Activated naive CD4-positive, alpha-beta T cell (primary cell): ENCODE measurements at places on chromosomes 5 and 9.

- no peak for DNase-seq
Measured at GRCh38 chr5:149546974-149547373, 4.3 kb downstream of the CSNK1A1 start.

DNA sequence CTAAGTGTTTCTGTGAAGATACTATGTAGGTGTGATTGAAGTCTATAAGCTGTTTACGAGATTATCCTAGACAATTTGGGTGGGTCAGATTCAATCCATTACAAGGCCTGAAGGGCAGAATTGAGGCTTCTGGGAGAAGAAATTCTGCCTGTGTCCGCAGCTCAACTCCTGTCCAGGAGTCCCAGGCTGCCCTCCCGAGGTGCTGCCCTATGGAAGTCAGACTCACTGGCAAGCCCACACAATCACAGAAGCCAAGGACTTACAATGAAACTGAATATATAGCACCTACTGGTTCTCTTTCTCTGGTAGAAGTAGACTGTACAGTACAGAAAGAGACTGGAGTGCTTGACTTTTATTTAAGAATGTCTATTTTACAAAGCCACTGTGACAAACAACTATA lies 74.5 kb downstream of the EPB41L4A start:
- no peak for DNase-seq

DNA sequence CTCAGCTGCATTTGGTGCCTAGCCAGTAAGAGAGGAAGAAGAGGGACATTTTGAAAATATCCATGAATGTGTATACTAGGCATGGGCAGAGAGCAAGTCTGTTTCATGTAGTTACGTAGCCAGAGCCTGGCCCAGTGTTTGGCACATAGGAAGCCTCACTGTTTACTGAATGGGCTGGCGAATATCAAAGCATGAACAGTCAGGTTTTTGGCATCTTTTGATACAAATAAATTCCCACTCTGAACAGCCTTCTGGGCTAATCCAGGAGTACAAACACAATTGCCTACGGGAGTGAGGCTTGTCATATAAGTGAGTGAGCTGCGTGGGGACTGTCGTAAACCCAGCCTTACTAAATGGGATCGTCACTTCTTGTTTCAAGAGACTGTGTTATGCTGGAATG lies 253.1 kb upstream of the PANK3 start:
- DNase-seq = no peak

GRCh38 chr5:580436-580835 lies 31.7 kb upstream of the CEP72 start:
- no peak for DNase-seq

DNA sequence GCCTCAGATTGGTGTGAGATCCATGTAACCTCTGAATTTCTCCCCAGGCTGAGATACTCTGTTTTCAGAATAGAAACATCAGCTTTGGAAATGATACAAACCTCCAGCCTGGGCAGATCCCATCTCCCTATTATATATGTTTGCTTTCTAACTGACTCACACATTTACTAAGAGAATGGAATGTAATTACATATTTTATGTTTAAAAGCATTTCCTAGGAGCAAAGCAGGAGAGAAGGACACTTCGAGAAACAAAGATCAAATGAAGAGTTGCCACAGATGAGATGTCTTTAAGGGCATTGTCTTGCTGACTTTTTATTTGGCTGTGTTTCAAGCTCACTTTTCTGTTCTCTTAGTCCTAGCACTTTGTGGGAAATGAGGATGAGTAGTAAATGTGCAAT lies 96.3 kb downstream of the CDH18 start:
- DNase-seq = no peak

GRCh38 chr5:69007726-69008368 lies 86.0 kb upstream of the SLC30A5 start:
- DNase-seq = peak; percentile 55

DNA sequence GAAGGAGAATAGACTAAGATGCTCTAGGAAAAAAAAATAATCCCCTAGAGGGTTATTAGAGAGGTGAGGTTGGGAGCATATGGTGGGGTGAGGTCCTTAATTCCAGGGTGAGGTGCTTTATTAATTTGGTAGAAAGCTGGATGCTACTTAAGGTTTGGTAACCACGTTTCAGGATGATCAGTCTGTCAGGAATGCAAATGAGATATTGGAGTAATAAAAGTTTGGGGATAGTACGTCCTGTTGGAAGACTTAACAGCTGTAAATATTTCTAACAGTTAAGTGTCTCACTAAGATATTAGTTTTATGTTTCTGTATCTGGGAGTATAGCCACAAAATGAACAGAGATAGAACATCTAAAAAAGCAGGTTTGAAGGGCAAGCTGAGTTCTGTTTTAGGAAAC lies 578.9 kb downstream of the CETN3 start:
- DNase-seq = no peak

DNA sequence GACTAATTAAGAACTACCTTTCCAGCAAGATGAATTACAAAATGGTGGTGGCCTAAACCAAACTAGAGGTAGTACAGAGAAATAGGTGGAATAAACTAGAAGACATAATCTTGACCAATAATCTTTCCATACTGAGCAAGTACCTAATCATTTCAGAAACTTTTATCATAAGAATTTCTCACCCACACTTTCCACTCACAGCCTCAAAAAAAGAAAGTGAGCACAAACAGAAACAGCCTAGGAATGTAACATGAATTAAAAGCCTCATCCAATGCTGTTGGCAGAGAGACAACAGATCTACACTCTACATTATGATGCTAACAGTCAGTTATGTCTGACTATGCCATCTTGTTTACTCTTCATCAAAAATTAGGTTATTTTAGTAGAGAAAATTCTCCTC lies 1.3 kb downstream of the RNF38 start:
- no peak for DNase-seq

DNA sequence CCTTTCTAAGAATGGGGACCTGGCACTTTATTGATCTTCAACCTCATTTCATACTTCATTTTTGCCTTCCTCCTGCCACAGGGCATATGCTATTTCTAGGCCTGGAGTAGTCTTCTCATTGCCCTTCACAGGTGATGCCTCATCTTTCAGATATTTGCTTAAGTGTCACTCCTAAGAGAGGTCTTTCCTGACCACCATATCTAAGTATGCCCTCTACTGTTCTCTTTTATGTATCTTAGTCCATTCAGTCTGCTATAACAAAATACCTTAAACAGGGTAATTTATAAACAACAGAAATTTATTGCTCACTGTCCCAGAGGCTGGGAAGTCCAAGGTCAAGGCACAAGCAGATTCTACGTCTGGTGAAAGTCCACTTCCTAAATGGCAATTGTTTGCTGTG lies 99.1 kb downstream of the ADAMTS6 start:
- DNase-seq = no peak

- no peak for DNase-seq
Measured at GRCh38 chr5:68182534-68182933, 33.0 kb upstream of the PIK3R1 start.

- no peak for DNase-seq
Measured at GRCh38 chr9:37283730-37284325, 138.7 kb upstream of the GRHPR start.

DNA sequence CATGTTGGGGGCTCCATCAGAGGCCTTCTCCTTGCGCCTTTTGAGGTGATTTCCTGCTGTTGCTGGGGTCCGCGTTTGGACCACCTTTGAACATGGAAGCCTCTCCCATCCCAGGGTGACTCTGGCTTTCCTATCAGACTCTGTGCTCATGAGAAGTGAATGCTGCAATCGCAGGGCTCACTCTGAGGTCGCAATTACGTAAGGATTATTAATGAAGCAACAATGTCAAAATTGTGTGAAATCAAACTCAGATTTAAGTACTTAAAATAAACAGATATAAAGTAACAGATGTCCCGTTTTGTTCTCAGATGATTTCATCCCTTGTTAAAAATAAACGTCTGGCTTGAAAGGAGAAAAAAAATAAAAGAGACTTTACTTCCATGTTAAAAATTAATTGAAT lies 634.2 kb downstream of the BNC2 start:
- DNase-seq = no peak

DNA sequence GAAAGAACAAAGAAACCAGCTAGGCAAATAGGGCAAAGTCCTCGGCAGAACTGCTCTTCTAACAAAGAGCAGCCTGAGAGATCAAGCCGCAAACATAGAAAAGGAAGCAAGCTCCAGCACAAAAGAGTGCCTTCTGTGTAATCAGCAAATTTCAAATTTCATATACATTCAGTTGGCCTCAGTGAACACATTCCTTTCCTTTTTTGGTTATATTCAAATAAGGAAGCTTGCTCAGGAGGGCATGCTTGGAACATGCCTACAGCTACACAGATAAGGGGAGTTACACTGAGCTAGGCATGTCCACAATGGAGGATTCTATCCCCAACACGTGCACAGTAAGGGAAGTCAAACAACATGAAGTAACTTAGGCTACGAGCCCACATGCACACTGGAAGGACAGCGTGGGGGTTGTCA lies 23.4 kb downstream of the IL33 start:
- no peak for DNase-seq

DNA sequence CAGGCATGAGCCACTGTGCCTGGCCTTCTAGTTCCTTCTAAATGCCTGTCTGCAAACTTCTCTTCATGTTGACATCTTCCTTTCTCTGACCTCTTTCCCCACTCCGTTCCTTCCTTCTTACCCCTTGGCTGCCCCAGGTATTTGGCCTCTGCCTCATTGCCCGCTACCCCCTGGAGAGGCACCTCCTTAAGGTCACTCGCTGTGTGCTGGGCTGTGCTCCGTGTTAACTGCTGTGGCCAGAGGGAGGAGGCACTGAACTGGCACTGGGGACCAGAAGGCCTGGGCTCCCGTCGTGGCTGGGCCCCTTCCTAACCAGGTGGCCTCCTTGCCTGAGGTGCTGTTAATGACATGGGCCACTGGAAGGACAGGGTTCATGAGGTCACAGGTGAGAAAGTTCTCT lies 39.4 kb downstream of the LAMC3 start:
- DNase-seq = no peak

- DNase-seq = no peak
Measured at GRCh38 chr5:93829346-93829745, 87.9 kb upstream of the POU5F2 start.

DNA sequence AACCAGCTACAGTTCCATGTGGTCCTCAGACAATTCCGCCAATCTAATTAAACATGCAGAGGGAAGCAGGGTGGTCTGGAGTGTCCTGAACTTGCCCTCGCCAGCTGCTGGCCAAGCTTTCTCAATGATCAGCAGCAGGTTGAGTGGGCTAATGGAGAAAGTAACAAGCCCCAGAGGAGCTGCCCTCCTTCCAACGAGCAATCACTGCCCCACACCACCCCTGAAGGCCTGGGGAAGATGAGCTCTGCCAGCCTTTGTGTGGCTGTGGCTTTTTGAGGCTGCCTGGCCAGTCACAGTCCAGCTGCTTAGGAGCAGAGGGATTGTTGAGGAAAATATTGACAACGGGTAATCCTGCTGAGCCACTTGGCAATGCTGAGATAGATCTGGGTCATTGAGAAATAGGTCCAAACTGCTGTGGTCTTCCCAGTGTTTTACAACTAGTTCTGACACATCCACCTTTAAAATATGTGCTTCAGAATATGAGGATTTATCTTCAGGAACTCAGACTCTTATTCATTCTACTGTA lies 107.3 kb downstream of the CD180 start:
- no peak for DNase-seq

DNA sequence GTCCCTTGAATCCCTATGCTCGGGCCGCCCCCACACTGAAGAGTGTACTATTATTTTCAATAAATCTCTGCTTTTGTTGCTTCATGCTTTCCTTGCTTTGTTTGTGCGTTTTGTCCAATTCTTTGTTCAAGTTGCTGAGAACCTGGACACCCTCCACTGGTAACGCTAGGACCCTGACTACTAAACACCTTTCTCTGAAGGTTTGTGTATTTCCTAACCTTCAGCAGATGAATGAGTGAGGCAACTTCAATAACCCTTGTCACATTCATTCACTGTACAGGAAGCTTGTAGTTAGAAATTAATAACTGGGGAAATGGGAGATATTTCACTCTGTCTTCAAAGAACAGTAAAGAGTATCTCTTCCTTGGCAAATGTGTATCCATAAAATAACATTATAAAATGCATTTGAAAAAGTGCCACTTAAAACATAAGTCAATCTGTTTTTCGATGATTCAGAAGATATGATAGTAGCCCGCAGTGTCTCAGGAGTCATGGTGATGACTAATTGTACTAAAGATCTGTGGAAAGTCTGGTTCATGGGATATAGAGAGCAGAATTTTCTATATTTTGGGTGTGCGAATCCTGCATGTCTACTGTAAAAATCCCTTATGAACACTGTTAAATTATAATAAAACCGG lies 43.2 kb upstream of the ANKH start:
- DNase-seq = no peak

GRCh38 chr5:7213525-7213924 lies 182.4 kb upstream of the ADCY2 start:
- no peak for DNase-seq

DNA sequence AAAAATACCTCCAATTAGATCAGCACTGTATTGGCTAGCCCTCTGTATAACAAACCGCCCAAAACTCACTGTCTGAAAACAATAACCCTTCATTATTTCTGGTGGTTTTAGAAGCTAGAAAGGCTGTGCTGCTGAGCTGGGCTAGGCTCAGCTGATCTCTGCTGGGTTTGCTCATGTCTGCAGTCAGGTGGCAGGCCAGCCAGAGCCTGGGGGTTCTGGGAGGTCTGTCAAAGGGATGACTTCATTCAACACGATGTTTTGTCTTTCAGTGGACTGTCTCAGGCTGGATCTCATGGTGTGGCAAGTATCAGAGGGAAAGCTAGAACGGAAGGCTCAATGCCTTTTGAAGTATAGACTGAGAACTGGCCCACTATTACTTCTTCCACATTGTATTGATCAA lies 335.1 kb upstream of the DMAC1 start:
- no peak for DNase-seq

DNA sequence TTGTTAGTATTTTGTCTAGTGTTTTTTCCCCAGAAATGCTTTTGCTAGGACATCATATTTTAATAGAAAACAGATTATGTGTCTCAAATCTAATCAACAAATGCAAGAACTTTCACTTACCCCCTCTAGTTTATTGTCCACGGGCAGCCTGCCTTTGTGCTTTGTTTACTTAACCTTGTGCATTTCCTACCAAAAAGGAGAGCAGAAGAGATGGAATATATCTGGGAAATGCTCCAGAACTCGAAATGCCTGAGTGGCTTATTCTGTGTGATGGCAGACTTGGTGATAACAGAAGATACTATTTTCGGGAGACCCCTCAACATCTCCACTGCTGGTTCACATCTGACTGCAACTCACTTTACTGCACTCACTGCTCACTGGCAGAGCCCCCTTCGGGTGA lies 33.3 kb upstream of the SPDL1 start:
- no peak for DNase-seq

- no peak for DNase-seq
Measured at GRCh38 chr5:151970885-151971284, 46.2 kb upstream of the GLRA1 start.

- no peak for DNase-seq
Measured at GRCh38 chr5:132491368-132492364, 1.1 kb upstream of the IRF1 start.

DNA sequence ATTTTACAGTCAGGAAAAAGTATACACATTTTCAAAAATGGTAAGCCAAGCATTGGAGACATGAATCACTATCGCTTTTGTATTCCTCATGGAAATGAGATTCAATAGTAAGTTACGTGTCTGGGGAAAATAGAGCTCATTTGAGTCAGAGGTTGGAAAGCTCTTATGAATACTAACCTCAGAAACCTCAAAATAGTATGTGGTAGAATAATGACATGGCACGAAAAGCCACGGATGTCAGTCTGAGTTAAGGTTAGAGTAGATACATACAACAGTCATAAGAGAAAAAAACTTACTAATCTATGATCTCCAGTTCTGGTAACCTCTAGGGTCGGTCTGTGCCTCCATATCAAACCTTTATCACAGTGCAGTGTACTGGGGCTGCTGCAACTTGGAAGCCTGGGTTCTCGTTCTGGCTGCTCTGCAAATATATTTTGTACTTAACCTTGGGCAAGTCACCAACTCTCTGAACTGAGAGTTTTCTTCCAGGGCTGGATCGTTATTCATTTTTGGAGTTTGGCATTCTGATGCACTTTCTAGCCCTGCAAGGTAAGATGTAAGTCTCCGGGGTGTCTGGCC lies 31.8 kb downstream of the MAP1B start:
- no peak for DNase-seq
